ENCODE measurements at places on chromosomes 5 and 9.

DNA sequence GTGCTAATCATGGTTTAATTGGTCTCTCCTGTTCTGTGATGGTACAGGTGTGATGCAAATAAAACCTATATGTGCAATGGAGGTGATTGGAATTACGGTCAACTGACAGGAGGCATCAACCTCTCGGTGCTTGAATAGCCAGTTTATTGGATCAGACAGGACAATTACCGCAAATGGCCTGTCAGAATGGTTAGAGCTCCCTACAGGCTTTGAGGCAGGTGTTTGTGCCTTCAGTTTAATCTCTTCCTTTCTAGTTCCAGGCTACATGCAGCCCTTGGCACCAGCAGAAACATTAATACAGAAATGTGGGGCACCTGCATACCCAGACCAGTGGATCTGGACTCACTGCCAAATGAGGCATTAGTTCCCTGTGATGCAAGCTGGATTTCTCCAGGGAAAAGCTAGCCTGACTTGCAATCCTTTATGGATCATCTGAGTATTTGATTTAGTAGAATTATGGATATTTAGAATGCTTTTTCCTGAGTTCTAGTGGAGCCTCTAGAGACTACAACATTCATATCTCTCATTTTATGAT lies 128.6 kb downstream of the MAT2B start:
- DNase-seq: no peak

- no peak for DNase-seq
Measured at GRCh38 chr9:90368928-90369327, 273.7 kb downstream of the DIRAS2 start.

DNA sequence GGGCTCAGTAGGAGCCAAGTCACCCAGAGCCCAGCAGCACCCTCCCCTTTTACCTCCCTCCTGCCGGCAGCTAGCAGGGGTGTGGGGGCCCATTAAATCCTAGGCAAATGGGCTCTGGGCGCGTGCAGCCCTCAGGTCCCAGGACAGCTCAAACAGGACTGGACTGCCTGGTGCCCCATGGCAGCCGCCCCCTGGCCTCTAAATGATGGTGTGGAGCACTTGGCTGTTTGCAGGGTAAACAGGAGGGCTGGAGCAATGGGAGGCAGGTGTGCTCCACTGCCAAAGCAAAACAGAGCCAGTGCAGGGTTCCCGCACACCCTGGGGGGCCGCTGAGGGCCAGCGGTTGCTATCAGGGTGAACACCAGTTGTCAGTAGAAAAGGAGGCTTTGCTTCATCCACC lies 55.9 kb upstream of the C5orf58 start:
- DNase-seq: no peak

- DNase-seq: peak; percentile 57
Measured at GRCh38 chr5:71887680-71888079, 168.6 kb downstream of the CARTPT start.

DNA sequence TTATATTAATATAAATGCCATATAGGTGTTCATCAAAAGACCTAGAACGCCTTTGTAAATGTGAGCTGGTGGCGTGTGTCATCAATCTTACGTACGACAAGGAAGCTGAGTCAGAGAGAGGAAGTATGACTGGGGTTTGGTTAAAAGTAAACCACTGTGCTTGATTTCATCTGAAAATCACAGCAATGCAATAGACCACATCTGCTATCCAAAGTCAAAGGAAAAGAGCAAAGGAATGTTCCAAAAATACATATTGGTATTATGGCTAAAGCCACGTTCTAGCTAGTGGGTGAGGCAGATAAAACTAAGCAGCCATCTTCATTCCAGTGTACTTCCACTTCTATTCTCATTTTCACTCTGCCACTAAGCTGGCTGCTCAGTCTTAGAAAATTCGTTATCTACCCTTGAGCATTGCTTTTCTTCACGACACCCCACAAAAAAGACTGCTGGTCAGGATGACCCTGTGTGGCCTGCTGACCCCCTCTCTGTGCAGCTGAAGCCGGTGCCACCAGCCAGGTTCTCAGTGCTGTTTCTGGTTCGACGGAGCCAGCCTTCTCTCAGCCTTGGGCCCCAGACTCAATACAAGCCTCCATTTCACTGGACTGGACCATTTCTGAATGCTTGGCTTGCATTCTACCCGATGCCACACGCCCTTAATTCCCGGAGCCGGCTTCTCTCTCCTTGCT lies 23.8 kb downstream of the SHC3 start:
- DNase-seq: peak; percentile 72

DNA sequence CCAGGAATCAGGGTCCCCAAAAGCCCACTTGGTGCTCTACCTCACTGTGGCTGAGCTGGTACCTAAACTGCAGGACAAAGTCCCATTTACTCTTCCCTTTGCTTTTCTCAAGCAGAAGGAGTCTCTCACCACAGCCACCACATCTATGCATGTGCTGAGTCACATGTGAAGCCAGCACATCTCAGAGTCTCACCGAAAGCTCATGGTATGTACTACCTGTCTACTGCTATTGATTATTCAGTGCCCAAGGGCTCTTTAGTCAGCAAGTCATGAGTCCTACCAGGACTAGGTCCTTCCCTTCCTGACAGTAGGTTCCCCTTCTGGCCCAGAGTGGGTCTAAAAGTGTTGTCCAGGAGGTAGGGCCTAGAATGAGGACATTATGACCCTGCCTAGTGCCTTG lies 130.7 kb upstream of the NTRK2 start:
- DNase-seq: no peak

GRCh38 chr5:35835796-35836742 lies 20.6 kb upstream of the IL7R start:
- DNase-seq: no peak

- no peak for DNase-seq
Measured at GRCh38 chr9:132109291-132109690, 29.6 kb upstream of the MED27 start.

GRCh38 chr5:135452321-135453030 lies at the start of gene TIFAB:
TIFAB (minus strand) TSS chr5:135452351; CDS start chr5:135449939, 2,412 bp downstream.
- no peak for DNase-seq

DNA sequence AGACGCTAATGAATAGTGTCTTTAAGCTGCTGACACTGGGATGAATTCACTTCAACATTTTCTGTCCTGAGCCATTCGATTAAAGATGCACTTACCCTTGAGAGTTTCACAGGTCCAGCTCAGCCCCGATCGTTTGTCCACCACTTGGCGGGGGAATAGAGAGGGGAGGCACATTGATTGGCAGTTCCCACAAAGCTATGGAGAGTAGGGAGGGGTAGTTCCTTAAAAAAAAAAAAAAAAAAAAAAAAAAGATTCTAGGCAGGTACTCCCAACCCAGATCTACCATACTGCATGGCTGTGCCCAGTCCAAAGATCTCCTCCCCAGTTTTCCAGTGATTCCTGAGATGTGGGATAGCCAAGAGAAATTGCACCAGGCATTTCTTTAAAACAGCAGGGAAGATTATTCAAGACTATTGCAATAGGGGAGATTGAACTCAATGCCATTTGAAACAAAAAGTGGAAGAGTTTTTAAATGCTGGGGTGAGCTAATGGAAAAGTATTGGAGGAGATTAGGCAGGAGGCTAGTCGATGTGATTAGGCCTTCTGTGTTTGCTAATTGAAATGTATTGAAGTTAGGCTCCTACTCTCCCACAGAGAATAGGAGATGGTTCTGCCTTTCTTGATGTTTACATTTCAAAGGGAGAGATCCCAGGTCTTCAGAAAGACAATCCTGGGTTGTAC lies 2217.4 kb upstream of the WWC1 start:
- no peak for DNase-seq

DNA sequence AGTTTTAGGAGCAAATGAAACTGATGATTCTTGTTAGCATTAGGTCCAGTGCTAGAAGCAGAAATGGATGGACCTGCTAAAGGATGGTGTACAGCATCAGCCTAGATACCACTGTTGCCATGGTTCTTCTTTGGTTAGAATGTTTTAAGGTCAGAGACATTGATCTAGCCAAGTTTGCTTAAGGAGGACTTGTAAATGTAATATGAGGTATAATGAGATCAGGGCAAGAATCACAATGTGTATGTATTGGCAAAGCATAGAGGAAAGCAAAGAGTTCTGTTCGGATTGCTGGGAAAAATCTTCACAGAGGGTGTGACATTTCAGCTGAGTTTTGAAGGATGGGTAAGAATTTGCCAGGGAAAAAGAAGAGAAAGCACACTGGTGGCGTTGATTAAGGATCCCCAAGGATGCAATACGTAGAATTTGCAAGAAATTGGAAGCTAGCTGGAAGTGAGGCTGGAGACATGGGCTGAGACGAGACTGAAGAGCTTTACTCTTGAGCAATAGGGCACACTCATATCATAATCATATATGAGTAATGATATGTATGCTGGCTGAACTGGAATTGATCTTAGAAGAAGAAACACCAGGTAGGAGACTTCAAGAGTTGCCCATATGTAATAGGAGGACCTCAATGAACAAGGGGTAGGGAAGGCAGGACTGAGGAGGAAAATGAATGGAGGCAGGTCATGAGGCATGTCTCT lies 102.0 kb downstream of the ZNF462 start:
- DNase-seq: no peak

GRCh38 chr5:139058121-139058520 lies 140.0 kb downstream of the SIL1 start:
- peak; percentile 47 for DNase-seq

Data from AG09309 (cell line).